ENCODE measurements at places on chromosomes 4 and X.

- DNase-seq = no peak
Observed at GRCh38 chr4:119517361-119518229, 111.0 kb downstream of the PDE5A start.

DNA sequence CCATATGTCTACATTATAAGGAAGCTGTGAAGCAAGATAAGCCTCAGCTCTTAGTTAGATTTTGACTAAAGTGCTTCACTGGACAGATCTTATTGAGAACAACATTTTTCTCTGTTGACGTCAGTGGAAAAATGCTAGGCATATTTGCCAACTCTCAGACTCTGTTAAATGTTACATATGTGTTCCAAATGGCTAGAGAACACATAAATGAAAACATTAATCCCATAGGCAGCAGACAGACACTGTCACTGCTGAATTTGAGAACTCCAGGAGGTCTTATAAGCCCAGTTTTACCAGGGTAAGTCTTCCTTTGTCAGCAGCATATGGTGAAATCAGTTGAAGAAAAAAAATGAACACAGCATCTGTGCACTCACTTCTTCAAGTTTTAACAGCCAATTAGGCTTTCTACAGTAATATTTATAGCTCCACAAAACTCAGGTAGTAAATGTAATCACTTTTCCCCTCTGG, 186.9 kb downstream of the CAMK2D start:
- DNase-seq = no peak

DNA sequence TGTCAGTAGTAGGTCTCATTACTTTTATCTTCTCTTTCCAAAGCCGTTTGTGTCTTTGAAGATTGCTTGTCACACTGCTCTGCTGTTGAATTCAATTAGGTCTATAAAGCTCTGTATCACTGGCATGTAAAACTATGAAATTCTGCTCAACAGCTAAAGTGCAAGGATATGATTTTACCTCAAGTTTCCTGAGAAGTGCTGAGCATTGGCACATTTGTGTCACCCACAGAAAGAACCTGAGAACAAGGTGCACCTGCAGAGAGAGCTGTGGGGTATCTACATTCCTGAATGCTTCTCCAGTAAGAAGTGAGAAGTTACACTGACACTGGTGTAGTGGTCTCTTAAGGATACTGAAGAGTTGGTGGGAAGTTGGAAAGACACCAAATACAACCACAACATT, 274.0 kb downstream of the INPP4B start:
- peak; percentile 76 for DNase-seq

GRCh38 chr4:1759818-1760223, 33.3 kb upstream of the FGFR3 start:
- no peak for DNase-seq

GRCh38 chr4:118774989-118775388, 60.9 kb downstream of the SEC24D start:
- no peak for DNase-seq

DNA sequence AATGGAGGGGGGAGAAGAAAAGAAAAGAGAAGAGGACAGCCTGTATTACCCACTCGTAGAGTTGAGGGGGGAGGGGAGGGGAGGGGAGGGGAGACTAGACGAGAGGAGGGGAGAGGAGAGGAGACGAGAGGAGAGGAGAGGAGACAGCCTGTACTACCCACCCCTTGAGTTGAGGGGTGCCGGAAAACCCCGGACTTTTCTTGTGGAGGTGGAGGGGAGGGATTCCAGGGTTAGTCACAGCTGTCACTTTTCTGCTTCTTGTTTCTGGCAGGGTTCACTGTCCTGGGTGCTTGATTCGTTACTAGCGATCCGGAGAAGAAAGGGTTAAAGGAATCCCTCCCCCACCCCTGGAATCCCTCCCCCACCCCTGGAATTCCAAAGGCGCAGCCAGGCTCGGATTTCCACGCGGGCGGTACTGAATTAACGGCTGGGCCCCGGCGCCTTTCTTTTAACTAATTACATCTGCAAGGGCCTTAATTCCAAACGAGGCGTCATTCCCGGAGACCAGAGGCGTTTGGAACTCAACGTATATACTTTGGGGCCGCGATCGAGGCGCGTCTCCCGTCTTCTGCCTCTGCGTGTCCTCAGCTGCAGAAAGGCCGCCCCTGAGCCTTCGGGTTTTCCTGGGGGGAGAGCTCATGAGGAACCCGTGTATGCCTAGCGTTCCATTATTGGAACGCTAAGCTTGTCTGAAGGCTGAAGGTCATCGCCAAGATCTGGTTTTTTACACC, 20.1 kb upstream of the CSF2RA start:
- no peak for DNase-seq

GRCh38 chr4:105399532-105400161, 74.2 kb downstream of the PPA2 start:
- DNase-seq = no peak

GRCh38 chr4:160818571-160818970, 1345.2 kb downstream of the FSTL5 start:
- DNase-seq = no peak

DNA sequence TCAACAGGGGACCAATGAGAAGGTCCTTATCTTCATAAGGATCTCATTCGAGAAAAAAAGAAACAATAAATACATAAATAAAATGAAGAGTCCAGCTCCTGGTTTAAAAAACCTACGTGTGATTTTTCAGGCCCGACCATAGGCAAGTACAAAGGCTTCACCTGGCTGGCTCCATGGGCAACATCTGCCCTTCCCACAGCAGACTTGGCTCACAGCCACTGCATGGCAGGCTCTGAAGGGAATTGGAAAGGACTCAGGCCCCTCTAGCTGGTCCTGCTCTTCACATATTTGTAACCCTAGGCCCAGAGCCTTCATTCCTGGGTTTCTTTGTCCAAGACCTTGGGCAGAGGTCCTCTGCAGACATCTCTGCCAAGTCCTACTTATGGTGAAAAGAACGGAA, 228.1 kb downstream of the QDPR start:
- no peak for DNase-seq

GRCh38 chr4:8259743-8260430, 9.7 kb upstream of the HTRA3 start:
- no peak for DNase-seq

DNA sequence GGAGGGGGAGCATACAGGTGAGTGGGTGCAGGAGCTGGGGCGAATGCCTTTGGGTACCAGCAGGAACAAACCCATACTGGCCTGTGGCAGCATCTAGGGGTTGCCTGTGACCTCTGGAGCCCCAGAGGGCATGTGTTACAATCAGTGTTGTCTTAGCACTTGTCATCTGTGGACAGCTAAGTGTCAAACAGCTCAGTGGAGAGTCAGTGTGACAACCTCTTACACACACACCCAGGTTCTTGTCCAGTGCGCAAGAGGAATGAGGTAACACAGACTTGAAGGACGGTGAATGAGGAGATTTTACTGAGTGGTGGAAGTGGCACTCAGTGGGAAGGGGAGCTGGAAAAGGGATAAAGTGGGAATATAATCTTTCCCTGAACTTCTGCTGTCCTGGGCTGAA, 54.1 kb upstream of the DDIT4L start:
- DNase-seq = no peak

DNA sequence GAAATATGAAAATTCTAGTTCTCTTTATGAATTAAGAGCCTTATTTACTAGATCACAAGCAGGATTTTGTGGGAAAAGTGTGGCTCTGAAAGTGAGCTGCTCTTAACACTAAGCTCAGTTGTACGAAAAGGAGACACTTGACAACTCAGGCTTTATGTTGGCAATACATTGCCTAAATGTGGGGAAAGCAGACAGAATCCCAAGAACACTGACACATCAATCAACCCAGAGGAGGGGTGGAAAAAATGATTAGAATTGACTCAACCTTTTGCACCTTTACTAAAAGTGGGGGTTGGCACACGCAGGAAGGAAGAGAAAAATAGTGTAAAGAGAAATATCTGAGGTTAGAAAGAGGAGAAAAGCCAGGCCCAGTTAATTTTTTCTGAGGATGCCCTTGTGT, 61.6 kb downstream of the CHST7 start:
- no peak for DNase-seq

DNA sequence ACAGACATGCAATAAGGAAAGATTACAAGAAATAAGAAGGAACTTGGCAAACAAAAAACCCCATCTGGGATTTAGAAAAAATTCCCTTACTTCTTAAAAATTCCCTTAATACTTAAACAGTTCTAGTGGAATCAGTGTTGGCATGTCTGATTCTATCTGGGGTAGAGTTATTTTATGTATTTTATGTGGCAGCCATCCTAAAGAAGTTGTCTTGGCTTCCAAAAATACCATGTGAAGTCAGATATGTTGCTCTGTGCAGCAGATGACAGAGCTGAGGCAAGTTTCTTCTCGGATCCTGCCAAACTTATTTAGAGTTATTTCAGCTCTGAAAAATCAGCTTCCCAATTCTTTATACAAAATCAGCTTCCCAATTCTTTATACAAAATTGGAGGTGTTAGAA, 14.7 kb downstream of the YY2 start:
- DNase-seq = no peak

GRCh38 chrX:81259714-81260395, 58.0 kb downstream of the SH3BGRL start:
- DNase-seq = no peak

- no peak for DNase-seq
Observed at GRCh38 chr4:151226004-151226932, 50.7 kb upstream of the PRSS48 start.

DNA sequence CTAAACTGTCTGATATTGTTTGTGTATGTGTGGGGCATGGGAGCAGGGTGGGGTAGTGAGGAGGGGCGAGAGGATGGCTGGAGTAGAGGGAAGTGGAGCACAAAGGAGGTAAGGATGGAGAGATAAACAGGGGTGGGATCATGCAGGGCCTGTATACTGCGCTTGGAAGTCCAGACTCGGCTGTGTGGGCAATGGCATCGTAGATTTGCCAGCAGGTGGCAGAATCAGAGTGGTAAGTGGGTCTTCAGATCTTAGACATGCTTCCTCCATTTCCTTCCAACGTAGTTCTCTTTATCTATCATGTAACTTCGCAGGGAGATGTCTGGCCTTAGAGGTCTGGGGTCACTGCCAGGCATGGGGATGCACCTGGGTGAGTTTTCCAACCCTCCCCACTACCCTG, 155.5 kb downstream of the PDGFRA start:
- peak; percentile 49 for DNase-seq

DNA sequence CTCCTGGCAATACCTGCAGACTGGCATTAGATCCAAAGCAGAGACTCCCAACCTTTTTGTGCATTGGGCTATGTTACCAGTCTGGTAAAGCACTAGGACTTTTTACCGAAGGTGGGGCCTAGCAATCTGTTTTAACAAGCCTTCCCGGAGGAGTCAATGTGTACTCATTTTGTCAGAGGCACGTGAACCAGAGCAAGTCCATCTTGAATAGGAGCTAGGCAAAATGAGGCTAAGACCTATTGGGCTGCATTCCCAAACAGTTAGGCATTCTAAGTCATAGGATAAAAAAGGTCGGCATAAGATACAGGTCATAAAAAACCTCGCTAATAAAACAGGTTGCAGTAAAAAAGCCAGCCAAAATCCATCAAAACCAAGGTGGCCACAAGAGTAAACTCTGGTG, 22.3 kb downstream of the ADGRA3 start:
- no peak for DNase-seq

DNA sequence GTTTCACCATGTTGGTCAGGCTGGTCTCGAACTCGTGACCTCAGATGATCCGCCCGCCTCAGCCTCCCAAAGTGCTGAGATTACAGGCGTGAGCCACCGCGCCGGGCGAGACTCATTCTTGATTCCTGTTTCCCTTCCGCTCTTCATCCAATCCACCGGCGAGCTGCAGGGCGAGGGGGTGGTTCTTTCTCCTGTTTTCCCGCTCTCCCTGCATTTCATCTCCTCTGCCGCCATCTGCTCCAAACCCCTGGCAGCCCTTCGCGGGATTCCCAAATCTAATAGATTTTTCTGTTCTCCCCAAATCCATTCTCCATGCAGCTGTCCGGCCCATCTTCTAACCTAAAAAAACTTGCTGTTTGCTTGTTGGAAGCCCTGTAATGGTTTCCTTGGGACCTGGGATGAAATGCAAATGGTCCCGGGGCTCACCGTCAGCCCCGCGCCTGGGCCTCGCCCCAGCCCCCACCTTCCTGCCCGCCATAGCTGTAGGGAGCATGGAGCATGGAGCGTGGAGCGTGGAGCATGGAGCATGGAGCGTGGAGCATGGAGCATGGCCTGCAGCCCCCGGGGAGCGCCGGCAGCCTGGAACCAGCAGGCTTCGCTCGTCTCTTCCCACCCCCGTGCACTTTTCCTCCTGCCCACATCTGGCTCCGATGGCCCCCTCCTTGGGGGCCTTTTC, 1.1 kb downstream of the ZFP42 start:
- DNase-seq = no peak

DNA sequence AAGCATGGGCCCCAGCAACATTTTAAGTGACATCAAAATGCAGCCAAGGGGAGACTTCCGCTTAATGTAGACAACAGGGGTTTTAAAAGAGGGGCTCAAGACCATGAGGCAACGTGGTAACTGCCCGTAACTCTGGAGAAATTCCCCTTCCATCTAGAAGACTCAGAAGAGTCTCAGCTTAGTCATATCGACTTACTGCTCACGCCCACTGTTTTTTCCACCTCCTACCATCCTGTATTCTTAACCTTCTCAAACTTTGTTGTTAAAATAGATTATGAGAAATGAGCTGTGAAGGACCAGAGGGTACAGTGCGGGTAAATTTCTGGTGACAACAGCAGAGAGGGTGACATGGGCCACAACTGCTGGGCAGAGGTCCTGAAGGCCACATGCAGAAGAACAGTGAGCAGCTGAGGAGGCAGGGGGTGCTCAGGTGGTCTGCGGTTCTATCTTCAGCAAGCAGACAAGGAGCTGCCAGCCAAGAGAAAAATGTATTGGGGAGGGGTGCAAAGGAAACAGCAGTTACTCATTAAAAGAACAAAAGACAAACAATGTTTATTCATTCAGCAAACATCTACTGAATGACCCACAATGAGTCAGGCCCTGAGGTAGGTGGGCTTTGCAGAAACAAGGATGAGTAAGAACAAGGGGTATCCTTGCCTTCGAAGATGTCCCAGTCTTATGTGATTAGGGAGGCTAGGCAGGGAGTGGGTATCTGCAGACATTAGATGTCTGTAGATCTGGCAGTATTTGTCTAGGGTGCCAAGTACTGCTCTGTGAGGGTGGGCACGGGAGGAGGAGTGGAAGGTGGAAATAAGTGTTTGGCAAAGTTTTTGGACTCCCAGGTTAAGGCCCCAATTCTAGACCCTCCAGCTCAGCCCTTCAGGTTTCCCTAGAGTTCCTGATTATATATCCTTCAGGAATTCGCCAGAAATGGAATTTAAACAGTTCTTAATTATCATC, 175.3 kb downstream of the TSPAN5 start:
- no peak for DNase-seq

DNA sequence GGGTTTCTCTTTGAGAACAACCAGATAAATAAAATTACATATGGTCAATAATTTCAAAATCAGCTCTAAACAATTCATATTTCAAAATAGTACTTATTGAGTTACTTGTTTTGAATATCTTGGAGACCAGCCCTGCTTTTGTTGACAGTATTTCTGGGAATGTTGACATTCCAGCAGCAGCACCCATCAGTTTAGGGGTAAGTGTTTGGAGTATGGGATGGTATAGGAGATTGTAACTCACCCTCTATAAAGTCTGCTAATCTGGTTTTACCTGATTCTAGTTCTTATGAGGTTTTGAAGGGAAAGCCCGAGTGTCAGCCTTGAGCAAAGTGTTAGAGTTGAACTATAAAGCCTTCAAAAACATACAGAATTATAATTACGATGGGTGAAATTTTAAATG, 139.2 kb upstream of the ANKRD50 start:
- no peak for DNase-seq

GRCh38 chr4:6361076-6361784, 91.6 kb downstream of the WFS1 start:
- no peak for DNase-seq
